ENCODE measurements at places on chromosomes 4 and X. TPM values are rescaled to one million over a fixed set of nuclear protein-coding genes. Genes with fewer than 3 reads are reported as not detected.

- DNase-seq = no peak
Observed at GRCh38 chr4:165663411-165663810, 209.6 kb upstream of the TLL1 start.

The NIPAL1 gene
- total RNA-seq = 21.0 TPM

The NOX1 gene
- total RNA-seq = not detected

DNA sequence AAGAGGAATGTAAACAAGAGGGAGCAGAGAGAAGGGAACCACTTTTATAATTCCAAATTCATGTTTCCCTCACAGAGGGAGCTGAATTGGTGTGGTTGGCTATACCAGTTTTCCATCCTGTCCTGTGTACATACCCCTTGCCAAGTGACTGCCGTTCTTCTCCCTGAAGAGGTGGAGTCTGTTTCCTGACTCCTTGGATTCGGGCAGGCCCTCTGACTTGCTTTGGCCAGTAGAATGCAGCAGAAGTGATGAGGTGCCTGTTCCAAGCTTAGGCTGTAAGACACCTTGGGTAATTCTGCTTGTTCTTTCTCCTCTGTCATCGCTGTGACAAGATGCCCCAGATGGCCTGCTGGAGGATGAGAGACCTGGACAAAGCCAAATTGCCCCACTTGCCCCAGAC, 124.7 kb downstream of the UCHL1 start:
- no peak for DNase-seq

DNA sequence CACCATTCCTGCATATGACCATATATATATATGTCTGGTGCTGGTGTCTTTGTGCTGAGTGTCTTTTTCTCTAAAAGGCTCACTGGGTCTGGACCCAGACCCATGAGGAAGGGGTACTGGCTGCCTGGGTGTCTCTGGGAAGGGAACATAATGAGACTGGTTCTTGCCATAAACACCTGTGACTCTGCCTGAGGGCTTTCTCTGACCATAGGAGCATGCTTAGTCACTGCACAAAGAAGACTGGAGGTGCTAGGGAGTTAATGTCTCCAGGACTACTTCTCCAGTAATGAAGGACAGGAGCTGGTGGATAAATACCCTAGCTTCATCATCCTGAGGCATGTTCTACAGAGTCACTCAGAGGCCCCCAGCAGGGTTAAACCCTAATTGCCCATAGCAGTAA, 47.1 kb upstream of the CASK start:
- no peak for DNase-seq

The GYG2 gene
- 9.0 TPM for total RNA-seq

DNA sequence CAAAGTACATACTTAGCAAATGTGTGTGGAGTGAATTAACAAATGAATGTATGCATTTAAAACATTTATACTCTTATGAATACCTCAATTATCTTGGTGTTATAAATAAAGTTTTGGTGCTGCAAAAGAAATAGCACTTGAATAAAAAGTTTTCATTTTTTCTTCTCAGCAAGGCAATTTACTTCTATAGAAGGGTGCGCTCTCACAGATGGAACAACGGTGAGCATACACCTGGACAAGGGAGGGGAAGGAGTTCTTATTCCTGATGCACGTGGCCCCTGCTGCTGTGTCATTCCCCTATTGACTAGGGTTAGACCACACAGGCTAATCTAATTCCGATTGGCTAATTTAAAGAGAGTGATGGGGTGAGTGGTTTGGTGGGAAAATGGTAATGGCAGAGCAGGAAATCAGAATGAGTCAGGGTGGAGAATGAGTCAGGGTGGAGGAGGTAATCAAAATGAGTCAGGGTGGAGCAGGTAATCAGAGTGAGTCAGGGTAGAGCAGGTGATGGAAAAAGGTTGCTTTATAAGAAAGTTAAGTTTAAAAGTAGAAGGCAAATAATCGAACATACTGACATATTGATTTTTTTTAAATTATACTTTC, 28.2 kb upstream of the PGK1 start:
- DNase-seq = no peak

The EDNRA gene
- 0.29 TPM for total RNA-seq

- DNase-seq = peak; percentile 91
Observed at GRCh38 chrX:47523297-47523696, 37.7 kb upstream of the ARAF start.

GRCh38 chr4:138190452-138190858, 51.7 kb downstream of the SLC7A11 start:
- DNase-seq = no peak

DNA sequence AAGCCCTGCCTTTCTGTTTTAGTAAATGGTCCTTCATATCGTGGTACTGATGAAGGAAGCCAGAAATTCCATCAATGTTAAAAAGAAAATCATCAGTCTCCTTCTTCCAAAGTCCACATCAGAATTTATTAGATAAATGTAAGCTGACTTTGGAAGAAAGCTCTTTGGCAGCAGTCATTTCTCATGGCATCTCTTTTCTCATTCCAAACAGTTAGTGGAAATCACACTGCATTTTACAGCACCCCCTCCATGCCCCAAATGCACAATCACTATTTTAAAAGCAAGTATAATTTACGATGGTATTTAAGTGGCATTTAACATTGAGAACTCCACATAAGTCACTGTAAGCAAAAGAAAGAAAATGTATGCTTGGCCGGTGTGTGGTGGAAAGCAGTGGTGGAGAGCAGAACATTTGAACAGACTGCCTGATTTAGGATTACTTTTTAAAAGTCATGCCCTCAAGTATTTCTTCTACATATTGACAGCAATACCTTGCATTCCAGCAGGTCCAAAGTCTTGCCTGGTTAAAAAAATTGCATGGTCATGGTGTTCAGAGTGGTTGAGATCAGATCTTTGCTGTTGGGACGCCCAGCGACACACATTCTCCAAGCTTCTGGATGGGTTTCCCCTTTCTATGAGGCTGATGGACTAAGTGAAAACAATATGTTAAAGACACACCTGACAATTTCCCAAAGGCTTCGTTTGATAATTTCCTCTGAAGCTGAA, 248.6 kb downstream of the ADAMTS3 start:
- no peak for DNase-seq

GRCh38 chr4:150582873-150583286, 929 bp downstream of the MAB21L2 start:
- DNase-seq = no peak

- DNase-seq = no peak
Observed at GRCh38 chrX:106599411-106599810, 12.4 kb upstream of the RADX start.

The DCLK2 gene
- 0.31 TPM for total RNA-seq

The RHOXF1 gene
- not detected for total RNA-seq

GRCh38 chr4:31290836-31291235, 570.7 kb downstream of the PCDH7 start:
- DNase-seq = no peak

GRCh38 chr4:91065117-91065516, 937.9 kb downstream of the CCSER1 start:
- no peak for DNase-seq

GRCh38 chr4:161919442-161920220, 244.2 kb downstream of the FSTL5 start:
- DNase-seq = no peak

- no peak for DNase-seq
Observed at GRCh38 chr4:867526-868250, 41.8 kb upstream of the CPLX1 start.

GRCh38 chrX:20421275-20421674, 154.6 kb upstream of the RPS6KA3 start:
- DNase-seq = no peak

- DNase-seq = no peak
Observed at GRCh38 chrX:69759921-69760625, 144.2 kb downstream of the EDA start.

GRCh38 chrX:17040711-17041110, 94.3 kb downstream of the REPS2 start:
- DNase-seq = no peak

- DNase-seq = no peak
Observed at GRCh38 chrX:41602816-41603345, 85.9 kb upstream of the GPR34 start.

- DNase-seq = no peak
Observed at GRCh38 chrX:71106427-71106826, at the start of gene CXorf65. TSS of gene CXorf65 (minus strand) at chrX:71106740. CDS start at chrX:71106556, 184 bp downstream.

DNA sequence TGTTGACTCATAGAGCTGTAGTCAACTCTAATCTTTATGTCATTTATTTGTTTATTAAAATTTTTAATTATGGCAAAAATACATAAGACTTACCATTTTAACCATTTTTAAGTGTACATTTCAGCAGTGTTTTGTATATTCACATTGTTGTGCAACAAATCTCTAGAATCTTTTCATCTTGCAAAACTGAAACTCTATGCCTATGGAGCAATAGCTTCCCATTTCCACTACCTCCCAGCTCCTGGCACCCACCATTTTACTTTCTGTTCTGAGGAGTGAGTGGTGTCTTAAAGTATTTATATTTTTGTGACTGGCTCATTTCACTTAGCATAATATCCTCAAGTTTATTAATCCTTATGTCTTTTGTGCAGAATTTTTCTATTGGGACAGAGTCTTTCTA, 181.0 kb downstream of the GPAT3 start:
- no peak for DNase-seq

- no peak for DNase-seq
Observed at GRCh38 chrX:68429216-68429615, 4.1 kb downstream of the OPHN1 start.

Data from Calu3 (cell line).